GM23248 (cell line): ENCODE measurements at places on chromosomes 11 and 22.
A peak's percentile ranks its signal among the peaks of the same experiment; 100 is the strongest.

GRCh38 chr11:97087419-97087818 is 697.6 kb downstream of the JRKL start:
- DNase-seq = no peak

DNA sequence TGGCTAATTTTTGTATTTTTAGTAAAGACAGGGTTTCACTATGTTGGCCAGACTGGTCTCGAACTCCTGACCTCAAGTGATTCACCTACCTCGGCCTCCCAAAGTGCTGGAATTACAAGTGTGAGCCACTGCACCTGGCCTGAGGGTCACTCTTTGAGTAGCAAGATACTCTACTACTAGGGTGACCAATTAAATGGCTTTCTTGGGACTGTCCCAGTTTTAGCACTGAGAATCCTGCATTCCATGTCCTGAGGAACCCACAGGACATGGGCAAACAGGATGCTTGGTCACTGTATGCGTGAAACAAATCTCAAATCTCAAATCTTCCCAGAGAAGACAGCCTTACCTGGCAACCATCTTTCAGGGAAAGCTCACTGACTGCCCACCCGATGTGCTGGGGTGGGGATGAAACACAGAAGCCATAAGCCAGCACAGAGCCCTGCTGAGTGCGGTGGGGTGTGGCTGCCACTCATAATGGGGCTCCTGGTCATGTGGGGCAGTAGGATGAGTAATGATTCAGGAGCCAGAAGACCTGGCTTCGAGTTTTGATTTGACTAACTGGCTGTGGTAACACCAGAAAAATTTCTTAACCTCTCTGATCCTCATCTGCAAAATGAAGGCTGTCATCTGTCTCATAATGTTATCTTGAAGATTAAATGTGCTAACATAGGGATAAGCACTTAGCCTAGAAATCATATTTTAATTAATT is 11.5 kb downstream of the CLMP start:
- DNase-seq = peak; percentile 86

GRCh38 chr11:420054-420910 is 5.5 kb upstream of the SIGIRR start:
- no peak for DNase-seq

DNA sequence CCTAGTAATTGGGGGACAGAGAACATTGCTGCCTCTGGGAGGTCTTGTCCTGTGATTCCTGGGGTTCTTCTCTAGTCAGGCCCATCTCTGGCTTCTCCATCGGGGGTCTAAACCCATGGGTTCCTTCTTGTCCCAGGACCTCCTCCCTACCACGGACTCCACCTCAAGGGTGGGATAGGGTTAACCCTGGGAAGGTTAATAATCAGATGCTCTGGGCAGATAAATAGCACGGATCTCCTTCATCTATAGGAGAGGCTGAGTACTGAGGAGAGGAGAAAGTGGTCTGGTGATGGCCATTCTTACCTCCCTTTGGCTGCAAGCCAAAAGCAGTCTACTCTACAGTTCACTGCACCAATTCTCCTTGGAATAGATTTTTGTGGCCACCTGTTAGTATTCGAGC is 10.5 kb downstream of the HEPHL1 start:
- DNase-seq = peak; percentile 6

GRCh38 chr22:23233084-23233531 is 52.8 kb downstream of the BCR start:
- DNase-seq = peak; percentile 42

DNA sequence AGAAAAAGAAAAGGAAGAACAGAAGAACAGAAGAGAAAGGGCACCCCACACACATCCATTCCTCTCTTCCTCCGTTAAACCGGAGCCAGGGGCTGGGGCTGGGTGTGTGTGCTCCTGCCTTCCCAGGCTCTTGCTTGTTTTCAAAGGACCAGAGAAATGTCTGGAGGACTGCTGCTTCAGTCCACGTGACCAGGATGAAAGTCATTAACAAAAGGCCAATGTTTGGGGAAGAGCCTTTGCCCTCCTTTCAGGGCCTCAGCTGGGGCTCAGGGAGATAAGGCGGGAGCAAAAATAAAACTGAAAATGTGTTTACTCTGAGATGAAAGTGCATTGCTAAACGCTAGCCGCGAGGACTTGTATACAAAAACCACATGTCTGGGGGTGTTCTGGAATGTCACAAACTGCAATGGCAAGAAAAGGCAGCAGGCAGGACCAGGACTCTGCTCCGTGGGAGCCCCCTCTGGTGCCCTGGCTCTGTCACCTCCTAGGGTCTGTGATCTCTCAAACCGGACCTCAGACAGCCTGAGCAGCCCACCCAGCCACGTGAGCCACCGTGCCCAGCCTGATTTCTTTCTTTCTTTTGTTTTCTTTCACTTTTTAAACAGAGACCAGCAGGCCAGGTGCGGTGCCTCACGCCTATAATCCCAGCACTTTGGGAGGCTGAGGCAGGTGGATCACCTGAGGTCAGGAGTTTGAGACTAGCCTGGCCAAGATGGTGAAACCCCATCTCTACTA is 31.6 kb upstream of the MYH9 start:
- DNase-seq = peak; percentile 52

- no peak for DNase-seq
Measured at GRCh38 chr11:57502870-57503269, 12.6 kb downstream of the SLC43A1 start.
